Activated effector memory CD4-positive, alpha-beta T cell treated with anti-CD3 and anti-CD28 coated beads, Interleukin-2, amount 50 U/mL, for 16 hours (primary cell): ENCODE measurements at places on chromosomes 2 and 18.

GRCh38 chr2:27582129-27582694 is 630 bp upstream of the ZNF512 start:
- peak; percentile 67 for DNase-seq

GRCh38 chr2:186099826-186100225 is 361.2 kb downstream of the FSIP2 start:
- DNase-seq = no peak

- no peak for DNase-seq
Observed at GRCh38 chr2:71746946-71747501, 293.7 kb downstream of the DYSF start.

GRCh38 chr2:24075259-24075658 is 867 bp downstream of the SF3B6 start:
- no peak for DNase-seq

GRCh38 chr2:233079473-233079877 is 19.3 kb downstream of the INPP5D start:
- peak; percentile 73 for DNase-seq

- no peak for DNase-seq
Observed at GRCh38 chr18:59657012-59657411, 40.2 kb downstream of the CCBE1 start.

GRCh38 chr2:118510807-118511206 is 336.6 kb downstream of the EN1 start:
- no peak for DNase-seq

- no peak for DNase-seq
Observed at GRCh38 chr18:39692367-39693015, 2126.9 kb upstream of the CELF4 start.

DNA sequence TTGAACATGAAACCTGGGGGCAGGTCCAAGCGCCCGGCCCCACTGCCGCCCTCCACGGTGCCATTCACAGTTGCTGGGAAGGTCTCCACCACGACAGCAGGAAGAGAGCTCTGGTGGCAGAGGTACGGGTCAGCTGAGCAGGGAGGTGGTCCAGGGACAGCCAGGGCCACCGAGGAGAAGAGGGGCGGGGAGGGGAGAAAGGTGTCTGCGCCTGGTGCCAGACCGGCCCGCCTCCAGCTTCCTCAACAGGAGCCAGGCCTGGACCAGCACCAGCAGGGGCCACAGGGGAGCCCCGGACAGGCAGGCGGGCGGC is 56.2 kb downstream of the BIN1 start:
- DNase-seq = peak; percentile 58

DNA sequence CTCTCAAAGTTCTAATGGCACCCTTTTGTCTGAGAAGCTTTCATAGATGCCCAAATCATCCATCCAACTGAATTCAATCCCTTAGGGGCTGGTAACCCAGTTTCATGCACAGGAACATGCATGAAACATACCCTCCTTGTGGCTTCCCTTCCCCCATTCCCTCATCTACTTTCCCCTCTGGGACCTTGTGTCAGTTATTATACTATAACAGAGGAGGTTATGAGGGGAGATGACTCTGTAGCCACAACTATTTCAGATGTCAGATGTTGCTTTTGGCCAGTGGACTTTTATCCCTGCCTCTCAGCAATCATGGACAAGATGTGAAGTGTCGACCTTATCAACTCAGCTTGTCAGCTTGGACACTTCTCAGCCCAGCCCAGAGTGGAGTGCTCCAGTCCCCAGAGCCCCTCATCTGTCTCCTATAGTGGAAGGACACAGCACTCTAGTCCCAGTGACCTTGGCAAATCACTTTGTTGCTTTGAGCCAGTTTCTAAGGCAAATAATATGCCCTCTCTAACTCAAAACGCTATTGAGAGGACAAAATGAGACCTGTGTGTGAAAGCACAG is 8.4 kb downstream of the DHRS9 start:
- no peak for DNase-seq

- DNase-seq = peak; percentile 47
Observed at GRCh38 chr18:79805926-79806487, 8.3 kb downstream of the KCNG2 start.

GRCh38 chr2:214410918-214411554 is at the start of gene VWC2L:
VWC2L (plus strand) TSS chr2:214411054; CDS start chr2:214414194, 3,140 bp downstream.
- peak; percentile 65 for DNase-seq

DNA sequence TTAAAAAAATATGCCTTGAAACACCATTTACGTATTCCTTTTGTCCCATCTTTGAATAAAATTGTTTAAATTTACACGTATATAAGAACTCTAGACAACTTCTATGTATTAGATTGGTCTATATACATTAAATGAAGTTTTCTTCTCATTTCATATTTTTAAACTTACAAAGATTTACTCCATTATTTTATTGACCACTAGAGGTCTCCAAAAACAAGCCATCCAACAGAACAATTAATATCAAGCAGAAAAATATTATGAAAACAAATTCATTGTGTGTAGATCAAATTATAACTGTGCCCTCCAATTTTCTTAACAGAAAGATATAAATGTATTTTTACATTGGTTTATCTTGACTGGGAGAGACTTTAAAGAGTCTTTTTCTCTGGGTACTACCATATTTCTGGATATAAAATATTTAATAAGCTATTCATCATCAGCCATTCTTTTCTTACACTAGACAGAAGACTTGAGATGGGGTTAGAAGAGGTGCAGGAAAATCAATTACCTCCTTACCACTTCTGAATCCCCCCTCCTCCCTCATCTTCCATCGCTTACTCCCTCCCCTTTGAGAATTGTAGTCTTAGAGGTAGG is 66.5 kb downstream of the DPP4 start:
- no peak for DNase-seq

GRCh38 chr2:161217597-161218185 is 57.5 kb downstream of the TANK start:
- no peak for DNase-seq

DNA sequence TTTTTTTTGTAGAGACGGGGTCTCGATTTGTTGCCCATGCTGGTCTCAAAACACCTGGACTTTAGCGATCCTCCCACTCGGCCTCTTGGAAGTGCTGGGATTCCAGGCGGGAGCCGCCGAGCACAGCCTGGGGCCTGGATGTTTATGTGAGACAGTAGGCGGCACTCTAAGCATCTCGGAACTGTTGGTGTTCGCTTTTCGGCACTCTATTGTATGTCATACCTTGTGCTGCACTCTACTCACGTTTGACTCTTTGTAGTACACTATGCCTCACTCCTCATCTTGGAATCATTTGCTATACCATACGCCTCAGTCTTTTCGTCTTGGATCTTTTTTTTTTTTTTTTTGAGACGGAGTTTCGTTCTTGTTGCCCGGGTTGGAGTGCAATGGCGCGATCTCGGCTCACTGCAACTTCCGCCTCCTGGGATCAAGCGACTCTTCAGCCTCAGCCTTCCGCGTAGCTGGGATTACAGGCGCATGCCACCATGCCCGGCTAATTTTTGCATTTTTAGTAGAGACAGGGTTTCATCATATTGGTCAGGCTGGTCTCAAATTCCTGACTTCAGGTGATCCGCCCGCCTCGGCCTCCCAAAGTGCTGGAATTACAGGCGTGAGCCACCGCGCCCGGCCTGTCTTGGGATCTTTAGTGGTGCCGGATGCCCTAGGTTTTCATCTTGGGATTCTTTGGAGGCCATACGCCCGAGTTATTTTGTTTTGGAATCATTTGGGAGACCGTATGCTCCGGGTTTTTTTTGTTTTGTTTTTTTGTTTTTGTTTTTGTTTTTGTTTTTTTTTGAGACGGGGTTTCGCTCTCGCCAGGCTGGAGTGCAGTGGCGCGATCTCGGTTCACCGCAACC is 24.2 kb upstream of the ZDBF2 start:
- DNase-seq = no peak

DNA sequence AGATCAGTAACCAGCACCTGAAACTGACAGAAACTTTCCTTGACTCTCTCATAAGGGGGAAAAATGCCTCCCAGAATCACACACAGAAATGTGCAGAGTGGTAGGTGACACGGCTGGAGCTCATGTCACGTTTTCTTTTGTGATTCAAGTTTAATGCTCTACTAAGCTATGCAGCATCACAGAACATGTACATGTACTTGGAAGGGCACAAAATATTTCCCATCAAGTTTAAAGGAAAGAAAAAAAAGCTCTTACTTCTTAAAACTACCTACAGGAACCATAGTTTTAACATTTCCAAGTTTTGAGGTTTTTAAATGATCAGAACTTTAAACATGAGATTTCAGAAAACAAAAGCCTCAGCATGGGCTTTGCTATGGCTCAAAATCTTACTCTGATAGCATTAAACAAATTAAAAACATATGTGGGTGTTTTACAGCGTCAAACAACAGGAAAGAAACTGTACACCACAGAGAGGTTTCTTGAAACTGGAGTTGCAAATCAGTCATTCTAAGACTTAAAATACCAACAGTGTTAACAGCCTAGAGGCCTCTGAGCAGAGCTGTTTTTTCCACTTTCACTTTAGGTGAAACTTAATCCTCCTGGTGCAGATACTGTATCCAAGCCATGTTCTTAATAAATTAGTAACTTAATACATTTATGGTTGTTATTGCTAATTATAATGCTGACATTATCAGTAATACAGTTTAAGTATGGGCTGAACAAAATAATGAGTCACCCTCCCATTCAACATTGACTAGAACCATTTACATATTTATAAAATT is 30.1 kb downstream of the MBP start:
- no peak for DNase-seq

GRCh38 chr2:9914384-9915065 is 37.0 kb upstream of the GRHL1 start:
- peak; percentile 81 for DNase-seq

DNA sequence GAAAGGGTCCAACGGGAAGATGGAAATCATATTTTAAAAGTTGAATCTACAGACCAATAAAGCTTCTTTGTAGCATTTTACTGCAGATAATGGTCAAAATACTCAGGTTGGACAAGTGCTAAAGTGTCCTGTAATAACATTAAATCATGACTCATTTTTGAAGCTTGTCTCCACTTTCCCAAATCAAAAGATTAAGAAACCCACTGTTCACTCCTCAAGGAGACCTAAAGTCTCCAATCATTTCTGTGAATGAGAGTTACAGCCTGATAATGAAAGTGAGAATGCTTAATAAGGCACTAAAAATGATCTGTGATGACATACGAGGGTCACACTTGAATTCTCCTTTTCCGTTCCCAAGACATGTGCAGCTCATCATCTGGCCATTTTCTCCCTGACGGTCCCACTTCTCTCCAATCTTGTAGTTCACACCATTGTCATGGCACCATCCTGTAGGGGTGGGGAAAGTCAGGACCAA is 53.4 kb downstream of the ATIC start:
- DNase-seq = no peak

- DNase-seq = no peak
Observed at GRCh38 chr2:207352978-207353671, 176.6 kb upstream of the CREB1 start.

DNA sequence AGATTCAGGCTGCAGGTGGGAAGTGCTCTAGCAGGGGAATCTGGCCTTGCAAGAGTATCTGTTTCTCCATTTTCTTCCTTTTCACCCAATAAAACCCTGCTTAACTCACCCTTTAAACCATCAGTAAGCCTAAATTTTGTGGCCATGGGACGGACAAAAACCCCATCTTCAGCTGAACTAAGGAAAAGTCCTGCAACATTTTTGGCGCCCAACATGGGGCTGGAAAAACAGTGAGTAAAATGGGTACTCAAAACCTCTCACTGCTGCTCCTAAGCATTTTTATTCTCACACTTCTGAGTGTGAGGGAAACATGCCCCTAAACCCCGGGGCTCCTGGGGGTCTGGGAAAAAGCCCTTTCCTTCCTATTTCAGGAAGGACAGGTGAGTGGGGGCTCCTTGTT is 414.3 kb downstream of the ZNF804A start:
- no peak for DNase-seq

DNA sequence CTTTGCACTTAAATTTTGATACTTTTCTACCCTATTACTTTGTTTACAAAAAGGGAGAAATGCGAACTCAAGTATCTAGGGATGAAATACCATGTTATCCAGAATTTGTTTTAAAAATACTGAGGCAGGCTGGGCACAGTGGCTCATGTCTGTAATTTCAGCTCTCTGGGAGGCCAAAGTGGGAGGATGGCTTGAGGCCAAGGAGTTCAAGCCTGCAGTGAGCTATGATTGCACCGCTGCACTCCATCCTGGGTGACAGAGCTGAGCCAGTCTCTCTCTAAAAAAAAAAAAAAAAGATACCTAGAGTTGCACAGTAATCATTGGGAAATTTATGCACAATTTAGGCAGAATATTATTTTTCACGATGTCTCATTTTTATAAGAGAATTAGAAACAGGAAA is 12.4 kb upstream of the VAPA start:
- DNase-seq = no peak

DNA sequence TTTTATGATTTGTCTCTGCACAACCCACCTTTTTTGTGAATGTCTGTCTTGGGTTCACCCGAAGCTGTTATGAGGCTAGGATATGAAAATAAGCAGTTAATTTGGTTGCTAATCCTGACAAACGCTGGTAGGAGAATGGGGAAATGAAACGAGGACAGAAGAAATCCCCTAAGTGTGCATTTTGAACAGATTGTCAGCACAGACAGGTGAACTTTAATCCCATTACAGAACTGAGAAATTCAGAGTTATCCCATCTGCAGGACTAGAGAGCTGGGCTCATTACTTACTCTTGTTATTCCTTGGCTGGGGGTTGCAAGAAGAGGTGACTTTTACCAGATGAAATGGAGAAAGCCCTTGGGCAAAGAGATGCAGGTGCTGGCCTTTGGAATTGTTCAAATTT is 123.3 kb upstream of the NYAP2 start:
- DNase-seq = no peak

DNA sequence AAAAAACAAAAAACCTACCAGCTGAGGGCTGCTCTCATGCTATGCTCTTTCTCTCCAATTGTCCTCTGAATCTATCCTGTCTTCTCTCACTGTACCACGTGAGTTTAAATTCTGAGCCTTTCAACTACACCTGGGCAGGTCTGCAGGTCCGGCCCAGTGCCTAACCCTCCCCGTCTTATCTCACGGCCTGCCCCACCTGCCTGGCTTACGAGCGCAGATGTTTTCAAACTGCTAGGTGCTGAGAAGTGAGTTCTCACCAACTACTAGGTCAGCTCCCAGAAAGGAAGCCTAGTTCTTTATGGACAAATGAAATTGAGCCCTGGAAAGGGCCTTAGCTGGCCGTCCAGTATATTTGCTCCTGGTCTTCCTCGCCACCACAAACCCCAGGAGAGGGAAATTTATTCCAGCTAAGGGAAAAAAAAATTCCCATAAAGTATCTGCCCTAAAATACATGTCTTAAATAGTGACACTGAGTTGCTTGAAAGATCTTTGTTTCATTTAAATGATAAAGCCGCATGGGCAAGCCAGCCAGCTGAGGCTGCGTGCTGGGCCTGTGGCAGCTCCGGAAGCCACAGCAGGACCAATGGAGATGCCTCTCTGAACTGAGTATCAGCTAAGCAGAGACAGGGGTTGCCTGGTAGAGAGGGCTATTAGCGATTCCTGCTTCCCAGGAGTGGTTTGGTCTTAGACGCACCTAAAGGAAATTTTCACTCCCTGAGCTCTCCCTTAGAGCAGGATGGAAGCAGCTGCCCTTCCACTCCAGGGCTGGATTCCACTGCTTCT is 92.5 kb upstream of the NCK2 start:
- DNase-seq = no peak

- DNase-seq = no peak
Observed at GRCh38 chr18:22691946-22692710, 241.0 kb upstream of the RBBP8 start.

- DNase-seq = no peak
Observed at GRCh38 chr2:129712676-129712985, 266.8 kb upstream of the RAB6C start.
